NCI-H526 treated with DMSO at 0.1 percent for 48 hours (cell line): ENCODE measurements at places on chromosomes 11 and 22.
A peak's percentile ranks its signal among the peaks of the same experiment; 100 is the strongest.

DNA sequence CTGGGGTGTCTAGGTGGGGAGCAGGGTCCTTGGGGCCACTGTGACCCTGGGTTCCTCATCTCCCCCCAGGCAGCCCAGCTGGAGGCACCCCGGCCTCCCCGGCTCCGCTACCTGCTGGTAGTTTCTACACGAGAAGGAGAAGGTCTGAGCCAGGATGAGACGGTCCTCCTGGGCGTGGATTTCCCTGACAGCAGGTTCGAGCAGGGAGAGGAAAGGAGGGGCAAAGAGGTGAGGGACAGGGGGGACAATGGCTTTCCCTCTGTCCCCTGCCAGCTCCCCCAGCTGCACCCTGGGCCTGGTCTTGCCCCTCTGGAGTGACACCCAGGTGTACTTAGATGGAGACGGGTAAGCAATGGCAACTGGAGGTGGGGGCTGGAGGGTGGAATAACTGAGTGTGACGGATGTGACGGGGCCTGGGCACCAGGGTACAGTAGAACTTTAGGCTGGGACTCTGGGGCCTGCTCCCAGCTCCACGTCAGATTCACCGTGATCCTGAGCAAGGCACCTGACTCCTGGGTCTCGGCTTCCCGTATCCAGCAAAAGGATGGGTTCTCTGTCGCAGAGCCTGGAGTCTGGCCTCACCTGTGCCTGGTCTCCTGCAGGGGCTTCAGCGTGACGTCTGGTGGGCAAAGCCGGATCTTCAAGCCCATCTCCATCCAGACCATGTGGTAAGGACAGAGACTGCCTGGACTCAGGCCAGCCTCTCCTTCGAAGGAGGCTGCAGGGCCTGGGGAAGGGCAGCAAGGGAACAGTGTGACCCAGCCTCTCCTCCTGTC is 3.6 kb downstream of the SSH3 start:
- no peak for DNase-seq

DNA sequence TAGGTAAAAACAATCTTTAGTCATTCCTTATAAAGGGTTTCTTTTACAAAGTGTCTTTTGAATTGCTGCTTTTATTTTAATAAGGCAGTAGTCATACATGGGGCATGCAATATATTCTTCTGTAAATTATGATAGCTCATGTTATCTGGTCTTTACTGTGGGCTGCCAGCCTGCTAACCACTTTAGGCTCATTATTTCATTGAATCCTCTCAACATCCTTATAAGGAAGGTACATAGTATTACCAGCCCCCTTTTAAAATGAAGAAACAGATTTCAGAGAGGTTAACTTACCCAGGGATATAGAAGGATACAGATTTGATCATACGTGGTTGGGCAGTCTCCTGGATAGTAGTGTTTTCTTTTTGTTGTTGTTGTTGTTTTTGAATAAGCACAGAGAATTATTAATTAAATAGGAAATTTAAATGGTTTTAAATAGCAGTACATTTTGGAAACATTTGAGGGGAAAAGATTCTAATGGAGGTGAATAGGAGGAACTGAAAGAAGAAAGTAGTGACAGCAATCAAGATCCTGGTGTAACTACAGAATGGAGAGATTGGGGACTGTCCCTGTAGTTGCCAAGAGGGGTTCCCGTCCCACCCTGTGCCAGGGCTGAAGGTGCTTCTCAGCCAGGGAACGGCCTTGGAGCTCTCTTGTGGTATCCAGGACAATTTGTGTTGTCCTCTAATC is 21.0 kb downstream of the SPECC1L start:
- no peak for DNase-seq

DNA sequence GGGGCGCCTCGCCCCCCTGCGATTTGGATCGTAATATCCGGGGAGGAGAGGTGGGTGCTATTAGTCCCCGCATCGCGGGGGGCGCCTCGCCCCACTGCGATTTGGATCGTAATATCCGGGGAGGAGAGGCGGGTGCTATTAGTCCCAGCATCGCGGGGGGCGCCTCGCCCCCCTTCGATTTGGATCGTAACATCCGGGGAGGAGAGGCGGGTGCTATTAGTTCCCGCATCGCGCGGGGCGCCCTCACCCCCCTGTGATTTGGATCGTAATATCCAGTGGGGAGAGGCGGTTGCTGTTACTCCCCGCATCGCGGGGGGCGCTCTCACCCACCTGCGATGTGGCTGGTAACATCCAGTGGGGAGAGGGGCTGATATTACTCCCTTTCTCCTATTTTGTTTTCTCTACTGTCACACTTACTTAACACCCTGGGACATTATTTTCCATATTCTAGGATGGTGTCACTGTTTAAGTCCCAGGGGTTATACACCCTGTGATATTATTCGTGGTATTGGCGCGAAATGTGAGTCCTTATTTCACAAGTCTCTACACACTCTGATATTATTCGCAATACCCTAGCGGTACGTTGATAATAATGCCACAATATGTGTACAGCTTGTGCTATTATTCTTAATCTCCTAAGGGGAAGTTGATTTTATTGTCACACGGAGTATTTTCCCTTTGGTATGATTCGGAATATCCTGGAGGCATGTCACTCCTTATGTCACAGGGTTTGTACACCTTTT is 57.8 kb upstream of the ALDH3B2 start:
- DNase-seq: peak; percentile 78

DNA sequence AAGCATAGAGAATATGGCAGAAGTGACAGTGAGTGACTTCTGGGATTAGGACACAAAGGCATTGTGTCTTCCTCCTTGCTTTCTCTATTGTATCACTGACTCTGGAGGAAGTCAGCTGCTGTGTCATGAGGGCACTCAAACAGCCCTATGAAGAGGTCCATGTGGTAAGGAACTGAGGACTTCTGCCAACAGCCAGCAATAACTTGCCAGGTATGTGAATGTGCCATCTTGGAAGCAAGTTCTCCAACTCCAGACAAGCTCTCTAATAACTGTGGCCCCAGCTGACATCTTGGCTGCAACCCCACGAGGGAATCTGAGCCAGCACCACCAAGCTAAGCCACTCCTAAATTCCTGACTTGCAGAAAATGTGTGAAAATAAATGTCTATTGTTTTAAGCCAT is 83.6 kb upstream of the ZBED5 start:
- DNase-seq: no peak

- DNase-seq: no peak
Observed at GRCh38 chr11:5968394-5968793, at the start of gene OR56A5. TSS of gene OR56A5 (minus strand) at chr11:5968494. CDS start at chr11:5968494, 0 bp downstream.

DNA sequence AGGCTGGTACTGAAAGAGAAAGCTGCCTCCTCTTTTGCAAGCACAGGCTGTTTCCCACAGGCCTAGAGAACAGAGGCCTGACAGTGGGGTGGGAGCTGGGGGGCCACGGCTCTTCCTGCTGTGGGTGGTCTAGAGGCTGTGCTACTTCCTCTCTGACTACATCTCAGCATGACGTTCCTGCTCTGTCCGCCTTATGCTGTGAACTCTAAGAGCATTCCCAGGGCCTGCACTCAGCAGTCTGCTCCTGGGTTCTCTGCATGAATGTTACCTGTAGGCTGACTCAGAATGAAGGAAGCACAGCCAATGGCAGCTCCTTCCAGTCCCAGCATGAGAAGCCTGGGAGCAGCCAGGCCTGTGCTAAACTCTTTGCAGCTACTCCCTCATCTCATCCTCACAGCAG is 534.3 kb downstream of the NTM start:
- no peak for DNase-seq

- no peak for DNase-seq
Observed at GRCh38 chr11:65650547-65651338, 12.0 kb downstream of the RELA start.

- no peak for DNase-seq
Observed at GRCh38 chr11:76237914-76238313, 31.6 kb upstream of the WNT11 start.

DNA sequence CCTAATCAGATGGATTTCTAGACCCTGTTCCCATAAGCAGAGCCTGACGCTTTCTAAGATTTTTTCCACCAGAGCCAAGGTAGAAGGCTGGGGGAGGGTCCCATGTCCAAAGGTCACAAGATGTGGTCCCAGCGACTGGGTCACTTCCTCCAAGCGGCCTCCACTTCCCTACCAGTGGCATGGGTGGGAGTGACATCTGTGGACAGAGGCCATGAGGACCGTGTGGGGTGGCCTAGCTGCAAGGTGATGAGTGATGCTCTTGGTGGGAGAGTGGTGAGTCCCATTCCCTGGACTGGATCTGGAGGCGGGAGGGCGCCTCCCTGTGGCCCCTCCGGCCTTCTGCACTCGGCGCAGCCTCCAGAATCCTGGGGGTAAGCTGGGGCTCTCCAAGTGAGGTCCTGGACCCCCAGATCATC is 32.4 kb upstream of the PRR5 start:
- DNase-seq: no peak

GRCh38 chr11:44906649-44907048 is 44.0 kb downstream of the TP53I11 start:
- no peak for DNase-seq

DNA sequence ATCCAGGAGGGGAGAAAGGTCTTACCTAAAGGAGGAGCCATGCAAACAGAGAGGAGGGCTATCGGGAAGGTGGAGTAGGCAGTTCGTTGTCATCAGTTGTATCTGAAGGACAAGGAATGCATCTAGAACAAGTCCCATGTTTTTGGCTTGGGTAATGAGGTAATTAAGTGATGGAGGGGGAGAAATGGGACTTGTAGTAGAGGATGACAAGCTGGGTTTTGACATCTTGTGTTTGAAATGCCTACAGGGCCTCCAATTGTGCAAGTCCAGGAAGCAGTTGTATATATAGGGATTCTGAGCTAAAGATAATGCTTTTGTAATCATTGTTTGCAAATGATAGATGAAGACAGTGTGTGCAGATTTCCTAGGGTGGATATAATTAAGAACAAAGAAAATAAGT is 622.8 kb downstream of the NTM start:
- no peak for DNase-seq

DNA sequence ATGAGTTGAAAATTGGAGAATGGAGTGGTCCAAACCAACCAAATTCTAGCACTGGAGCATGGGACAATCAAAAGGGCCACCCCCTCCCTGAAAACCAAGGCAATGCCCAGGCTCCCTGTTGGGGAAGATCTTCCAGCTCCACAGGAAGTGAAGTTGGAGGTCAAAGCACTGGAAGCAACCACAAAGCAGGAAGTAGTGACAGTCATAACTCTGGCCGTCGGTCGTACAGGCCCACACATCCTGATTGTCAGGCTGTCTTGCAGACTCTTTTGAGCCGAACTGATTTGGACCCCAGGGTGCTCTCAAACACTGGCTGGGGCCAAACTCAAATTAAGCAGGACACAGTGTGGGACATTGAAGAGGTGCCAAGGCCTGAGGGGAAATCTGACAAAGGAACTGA is 80.5 kb upstream of the ADSL start:
- no peak for DNase-seq

DNA sequence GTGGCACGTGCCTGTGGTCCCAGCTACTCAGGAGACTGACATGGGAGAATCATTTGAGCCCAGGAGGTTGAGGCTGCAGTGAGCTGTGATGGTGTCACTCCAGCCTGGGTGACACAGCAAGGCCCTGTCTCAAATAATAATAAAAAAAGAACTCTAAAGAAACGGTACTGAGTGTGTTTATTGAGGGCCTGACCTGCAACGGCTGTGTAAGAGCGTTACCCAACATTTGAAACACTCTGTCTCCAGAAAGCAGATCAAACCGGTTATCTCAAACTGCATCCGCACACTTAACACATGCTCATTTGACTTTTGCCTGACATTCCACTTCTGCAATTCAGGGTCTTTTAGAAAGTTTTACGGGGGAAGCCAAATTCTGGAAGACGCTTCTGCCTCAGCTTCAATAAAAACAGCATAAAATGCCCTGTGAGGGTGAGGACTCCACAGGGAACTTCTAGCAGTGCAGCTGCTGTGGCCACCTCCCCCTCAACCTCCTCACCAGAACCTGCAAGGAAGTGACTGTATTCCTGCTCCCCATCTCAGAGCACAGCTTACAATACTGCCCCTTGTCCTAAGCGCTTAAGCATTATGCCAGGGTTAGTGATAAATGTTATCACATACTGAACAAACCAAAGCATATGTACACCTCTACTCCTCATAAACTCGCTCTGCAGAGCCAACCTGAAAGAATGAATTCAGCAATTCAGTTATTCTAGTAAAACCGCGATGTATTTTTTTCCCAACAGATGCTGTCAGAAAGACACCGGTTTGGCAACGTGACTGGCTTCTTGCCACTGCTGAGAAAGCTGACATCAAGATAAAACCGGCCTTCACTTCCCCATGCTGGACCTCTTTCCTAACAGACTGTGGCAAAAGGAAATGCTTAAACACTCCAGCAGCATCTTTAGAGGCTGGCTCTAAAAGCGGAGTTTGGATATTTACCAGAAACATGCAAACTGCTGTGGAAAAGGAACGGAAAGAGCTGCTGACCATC is 52.2 kb downstream of the PRDM10 start:
- DNase-seq: peak; percentile 98

DNA sequence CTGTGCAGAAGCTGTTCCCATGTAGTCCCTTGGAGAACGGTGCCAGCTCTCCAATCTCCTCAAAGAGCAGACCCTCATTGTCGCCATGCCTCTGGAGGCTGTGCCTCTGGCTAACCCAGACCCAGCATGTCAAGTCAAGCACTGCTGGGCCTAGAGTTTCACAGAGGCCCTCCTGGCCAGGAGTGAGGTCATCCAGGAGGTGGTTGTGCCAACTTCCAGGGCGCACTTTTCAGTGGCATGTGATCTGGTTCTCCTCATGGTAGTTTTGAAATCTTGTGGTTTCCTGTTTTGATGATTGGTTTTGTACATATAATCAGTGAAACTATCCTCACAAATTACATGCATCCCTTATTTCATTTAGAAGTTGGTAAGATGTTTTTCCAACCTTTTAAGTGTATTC is 78.9 kb downstream of the PPFIBP2 start:
- no peak for DNase-seq

- no peak for DNase-seq
Observed at GRCh38 chr11:61352038-61352437, 9.6 kb downstream of the CYB561A3 start.

DNA sequence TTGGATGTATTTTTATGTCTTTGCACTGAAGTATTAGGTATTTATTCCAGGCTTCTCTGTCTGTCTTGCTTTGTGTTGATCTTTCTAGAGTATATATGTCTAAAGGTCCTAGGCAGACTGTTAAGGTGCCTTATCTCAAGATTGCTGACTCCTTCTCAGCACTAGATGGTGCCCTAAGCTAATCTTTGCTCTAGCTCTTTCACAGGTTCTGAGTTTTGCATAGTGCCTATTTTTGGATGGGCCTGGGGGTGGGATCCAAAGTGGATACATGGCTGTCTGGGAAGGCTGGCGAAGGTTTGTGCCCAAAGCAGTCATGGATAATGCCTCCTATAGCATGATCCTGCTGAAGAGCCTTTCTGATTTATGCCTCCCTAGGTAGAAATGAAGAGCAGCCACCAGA is 154.9 kb downstream of the TRPC6 start:
- DNase-seq: no peak

DNA sequence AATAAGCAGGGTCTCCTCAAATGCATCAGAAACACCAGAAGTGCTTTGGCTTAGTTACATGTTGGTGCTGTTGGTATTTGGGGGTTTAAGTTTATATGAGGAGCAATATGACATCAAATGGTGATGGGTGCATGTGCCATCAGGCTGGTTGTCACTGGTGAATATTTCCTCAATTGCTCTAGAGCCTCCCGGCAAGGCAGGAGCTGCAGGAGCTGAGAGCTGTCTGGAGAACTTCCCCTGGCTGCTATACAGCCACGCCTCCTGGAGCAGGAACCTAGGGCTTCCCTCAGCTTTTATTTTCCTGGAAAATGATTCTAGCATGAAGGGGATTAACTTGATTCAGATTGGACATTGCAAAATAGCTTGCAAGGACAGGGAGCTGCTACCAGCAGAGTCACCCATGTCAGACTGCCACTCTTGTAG is 15.8 kb downstream of the IGLL5 start:
- DNase-seq: no peak

- DNase-seq: peak; percentile 50
Observed at GRCh38 chr11:35487532-35488078, 37.8 kb downstream of the PAMR1 start.
